Activated T-cell treated with anti-CD3 and anti-CD28 coated beads for 1 hour (primary cell): ENCODE measurements at places on chromosomes 7 and 10.
A peak's percentile ranks its signal among the peaks of the same experiment; 100 is the strongest.

DNA sequence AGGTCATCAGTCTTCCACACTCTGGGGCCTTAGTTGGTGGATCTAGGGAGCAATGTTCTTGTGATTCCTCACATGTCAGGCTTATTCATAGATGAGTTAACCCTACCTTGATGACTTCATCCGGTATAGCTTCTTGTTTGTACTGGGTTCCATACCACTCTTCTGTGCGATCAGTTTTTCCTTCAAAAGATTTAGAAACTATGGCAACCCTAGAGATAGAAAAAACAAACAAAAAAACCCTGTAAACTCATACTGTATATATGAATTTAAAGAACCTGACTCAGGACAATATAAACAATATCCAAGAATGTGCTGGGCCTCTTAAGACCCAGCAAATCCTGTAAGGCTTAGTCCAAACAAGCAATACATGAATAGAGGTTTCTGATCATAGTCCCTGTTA lies 83.5 kb downstream of the IDE start:
- no peak for DNase-seq

- peak; percentile 39 for DNase-seq
Observed at GRCh38 chr10:122515588-122516231, 44.8 kb upstream of the DMBT1 start.

DNA sequence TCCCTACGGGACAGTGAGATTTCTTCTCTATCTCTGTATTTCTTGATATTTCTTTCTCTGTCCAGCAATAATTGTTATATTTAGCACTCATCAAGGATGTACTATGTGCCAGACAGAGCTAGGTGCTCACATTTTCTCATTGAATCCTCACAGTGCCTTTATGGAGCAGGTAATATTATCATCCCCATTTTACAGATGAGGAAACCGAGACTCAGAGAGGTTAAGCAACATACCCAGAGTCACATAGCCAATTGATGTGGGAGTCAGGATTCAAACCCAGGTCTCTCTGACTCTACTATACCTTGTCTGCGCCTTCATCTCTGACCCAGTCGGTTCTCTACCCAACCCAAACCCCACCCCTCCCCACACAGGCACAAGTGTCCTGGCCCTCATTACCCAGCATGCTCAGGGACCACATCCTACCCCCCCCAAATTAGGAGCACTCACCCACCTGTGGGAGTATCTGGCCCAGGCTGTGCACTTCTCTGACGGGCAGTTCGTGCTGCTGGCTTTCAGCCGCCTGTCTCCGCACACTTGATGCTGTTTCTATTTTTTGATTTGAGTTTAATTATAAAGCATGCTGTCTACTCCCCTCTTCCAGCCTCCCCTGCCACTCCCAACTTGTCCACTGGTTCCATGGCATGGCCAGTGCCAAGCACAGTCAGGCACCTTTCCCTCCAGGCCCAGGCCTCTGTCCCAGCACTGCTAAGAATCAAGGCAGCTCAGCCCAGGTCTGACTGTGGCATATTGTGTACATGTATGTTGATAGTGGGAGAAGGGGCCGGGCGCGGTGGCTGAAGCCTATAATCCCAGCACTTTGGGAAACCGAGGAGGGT lies 9.8 kb upstream of the SAMD8 start:
- no peak for DNase-seq

GRCh38 chr10:3887885-3888476 lies 103.0 kb upstream of the KLF6 start:
- DNase-seq = peak; percentile 25

DNA sequence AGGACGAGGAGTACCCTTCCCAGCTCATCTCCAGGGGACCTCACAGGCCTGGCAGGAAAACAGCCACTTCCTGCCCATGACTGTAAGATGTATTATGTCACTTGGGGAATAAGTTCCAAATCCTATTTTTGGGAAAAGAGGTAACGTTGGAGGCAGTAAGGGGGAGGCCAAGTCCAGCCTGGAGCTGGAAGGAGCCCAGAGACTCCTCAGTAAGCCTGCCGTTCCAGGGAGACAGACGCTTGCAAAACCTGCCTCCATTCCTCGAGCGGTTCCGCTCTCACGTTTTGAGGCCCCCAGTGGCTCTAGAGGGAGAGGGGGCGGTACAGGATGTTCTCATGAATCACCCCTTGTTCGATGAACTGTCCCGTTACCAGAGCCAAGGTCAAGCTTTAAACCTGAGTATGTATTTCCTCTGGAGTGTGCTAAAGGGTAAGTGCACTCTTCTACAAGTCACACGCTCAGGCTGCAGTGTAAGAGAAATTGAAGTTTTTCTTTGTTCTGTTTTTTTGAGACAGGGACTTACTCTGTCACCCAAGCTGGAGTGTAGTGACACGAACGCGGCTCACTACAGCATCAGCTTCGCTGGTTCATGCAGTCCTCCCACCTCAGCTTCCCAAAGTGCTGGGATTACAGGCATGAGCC lies 45.5 kb upstream of the CYTH3 start:
- DNase-seq = no peak

DNA sequence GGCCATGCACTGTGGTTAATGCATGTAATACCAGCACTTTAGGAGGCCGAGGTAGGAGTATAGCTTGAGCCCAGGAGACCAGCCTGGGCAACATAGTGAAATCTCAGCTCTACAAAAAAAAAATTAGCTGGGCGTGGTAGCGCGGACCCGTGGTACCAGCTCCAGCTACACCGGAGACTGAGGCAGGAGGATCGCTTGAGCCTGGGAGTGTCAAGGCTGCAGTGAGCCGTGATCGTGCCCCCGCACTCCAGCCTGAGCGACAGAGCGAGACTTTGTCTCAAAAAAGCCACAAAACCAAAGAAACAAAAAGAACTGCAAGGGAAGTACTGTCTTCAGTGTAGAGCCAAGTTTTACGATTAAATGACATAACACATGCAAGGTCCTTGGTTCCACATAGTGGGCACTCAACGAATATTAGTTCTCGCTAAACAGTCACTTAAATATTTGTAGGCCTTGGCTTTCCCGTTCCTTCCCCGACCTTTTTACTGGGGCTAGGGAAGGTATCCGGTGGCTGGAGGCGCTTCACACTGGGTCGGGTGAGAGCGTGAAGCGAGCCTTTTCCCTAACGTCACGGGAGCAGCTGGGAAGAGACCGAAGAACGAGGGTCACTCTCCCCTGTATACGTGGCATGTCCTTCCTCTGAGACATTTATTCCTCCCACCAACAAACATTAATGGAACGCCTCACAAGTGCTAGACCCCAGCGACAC lies 993 bp upstream of the SND1 start:
- DNase-seq = peak; percentile 3

- no peak for DNase-seq
Observed at GRCh38 chr10:48404646-48405045, 98.2 kb downstream of the MAPK8 start.

GRCh38 chr7:150735596-150736358 lies 1.4 kb upstream of the GIMAP5 start:
- DNase-seq = no peak

GRCh38 chr10:15225511-15225910 lies 57.0 kb upstream of the NMT2 start:
- no peak for DNase-seq

GRCh38 chr7:99210265-99210970 lies 2.5 kb upstream of the KPNA7 start:
- no peak for DNase-seq

- DNase-seq = no peak
Observed at GRCh38 chr10:75662715-75663114, 231.3 kb downstream of the LRMDA start.

GRCh38 chr10:2972216-2972615 lies 95.1 kb upstream of the PFKP start:
- no peak for DNase-seq

GRCh38 chr10:69516796-69517195 lies 56.4 kb downstream of the NEUROG3 start:
- DNase-seq = no peak

DNA sequence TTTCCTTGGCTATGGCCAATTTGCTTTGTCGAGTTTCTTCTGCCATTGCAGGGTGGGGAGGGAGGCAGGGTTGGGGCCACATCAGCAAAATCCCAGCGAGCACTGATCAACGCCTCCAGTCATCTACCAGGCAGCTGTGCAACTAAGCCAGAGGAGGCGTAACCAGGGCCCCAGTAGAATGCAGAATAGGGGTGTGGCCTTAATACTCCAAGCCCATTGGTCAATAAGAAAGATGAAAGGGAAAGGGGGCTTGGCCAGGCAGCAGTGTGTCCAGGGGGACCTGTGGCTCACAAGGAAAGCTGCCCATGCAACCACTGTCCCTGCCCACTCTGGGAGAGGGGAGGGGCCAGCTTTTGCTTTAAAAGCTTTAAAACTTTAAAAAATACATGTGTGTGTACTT lies 21.5 kb upstream of the GGCT start:
- DNase-seq = no peak

DNA sequence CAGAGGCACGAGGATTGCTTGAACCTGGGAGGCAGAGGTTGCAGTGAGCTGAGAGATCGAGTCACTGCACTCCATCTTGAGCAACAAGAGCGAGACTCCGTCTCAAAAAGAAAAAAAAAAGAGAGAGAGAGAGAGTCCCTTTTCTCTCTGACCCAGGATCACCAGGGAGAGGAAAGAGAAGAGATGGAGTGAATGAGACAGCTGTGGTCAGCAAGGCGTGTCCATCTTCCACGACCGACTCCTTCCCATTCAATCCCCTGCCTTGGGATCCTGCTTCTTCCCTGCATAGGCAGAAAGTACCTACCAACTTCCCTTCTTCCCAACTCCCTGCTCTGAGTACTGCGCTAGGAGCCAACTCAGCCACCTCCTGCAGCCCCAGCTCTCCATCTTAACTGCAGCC lies 5.2 kb upstream of the ZAN start:
- no peak for DNase-seq

DNA sequence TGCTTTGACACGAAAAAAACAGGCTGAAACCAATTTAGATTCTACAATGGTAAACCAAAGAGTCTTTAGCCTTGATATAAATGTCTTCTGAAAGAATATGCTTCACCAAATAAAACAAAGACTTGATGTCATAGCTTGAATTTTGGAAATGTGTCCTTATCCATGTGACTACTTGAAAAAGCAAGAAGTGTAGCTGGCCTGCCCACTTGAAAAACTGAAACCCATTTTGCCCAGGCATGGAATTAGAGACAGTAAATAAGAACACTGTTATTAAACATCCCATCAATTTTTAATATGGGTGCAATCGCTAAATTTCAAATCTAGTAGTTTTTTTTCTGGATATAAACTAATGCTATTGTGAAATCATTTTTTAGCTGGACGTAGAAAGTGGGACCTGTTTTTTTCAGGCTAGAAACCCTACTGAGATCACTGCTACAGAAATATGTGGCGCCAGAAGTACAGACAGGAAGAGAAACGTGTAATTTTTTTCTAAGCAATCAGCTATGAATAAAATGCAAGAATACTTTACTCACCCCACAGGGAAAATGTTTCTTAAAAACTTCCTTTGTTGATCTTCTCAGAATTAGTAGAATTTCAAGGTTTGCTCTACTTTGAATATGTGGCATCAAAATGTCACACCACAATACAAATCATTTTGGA lies 56.7 kb downstream of the PIP4K2A start:
- no peak for DNase-seq

DNA sequence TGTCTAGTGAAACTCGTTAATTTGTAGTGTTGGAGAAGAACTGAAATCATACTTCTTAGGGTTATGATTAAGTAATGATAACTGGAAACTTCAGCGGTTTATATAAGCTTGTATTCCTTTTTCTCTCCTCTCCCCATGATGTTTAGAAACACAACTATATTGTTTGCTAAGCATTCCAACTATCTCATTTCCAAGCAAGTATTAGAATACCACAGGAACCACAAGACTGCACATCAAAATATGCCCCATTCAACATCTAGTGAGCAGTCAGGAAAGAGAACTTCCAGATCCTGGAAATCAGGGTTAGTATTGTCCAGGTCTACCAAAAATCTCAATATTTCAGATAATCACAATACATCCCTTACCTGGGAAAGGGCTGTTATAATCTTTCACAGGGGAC lies 187.6 kb downstream of the CFTR start:
- DNase-seq = no peak

GRCh38 chr7:2079332-2080059 lies 153.2 kb downstream of the MAD1L1 start:
- no peak for DNase-seq

DNA sequence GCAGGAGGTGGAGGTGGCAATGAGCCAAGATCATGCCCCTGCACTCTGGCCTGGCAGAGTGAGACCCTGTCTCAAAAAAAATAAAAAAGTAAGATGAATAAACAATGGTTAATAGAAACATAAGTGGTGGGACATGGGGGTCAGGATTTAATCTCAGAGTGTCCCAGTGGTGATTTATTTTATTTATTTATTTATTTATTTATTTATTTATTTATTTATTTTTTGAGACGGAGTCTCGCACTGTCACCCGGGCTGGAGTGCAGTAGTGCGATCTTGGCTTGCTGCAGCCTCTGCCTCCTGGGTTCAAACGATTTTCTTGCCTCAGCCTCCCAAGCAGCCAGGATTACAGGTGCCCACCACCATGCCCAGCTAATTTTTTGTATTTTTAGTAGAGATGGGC lies 482.6 kb upstream of the GALNT17 start:
- DNase-seq = no peak

DNA sequence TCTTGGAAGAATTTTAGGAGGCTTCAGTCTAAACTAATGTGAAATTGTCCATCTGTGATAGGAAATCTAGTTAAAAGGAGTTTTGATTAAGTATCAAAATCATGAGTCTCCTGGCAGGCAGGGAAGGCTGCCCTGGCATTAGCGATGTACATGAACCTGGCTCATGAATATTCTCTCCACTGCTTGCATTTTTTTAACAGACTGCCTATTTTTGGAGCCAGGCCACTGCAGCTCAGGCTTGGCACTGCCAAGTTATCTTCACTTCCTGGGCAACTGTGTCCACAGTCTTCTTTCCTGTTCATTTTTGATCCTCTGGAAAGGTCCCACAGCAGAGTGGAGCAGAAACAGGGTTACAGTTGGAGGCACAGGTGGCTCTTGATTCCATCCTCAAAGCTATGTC lies 7.0 kb downstream of the GPR26 start:
- DNase-seq = no peak

- DNase-seq = no peak
Observed at GRCh38 chr10:67780759-67781538, 57.0 kb downstream of the DNAJC12 start.
